AG09319 (cell line): ENCODE measurements at places on chromosomes 1 and 21.

DNA sequence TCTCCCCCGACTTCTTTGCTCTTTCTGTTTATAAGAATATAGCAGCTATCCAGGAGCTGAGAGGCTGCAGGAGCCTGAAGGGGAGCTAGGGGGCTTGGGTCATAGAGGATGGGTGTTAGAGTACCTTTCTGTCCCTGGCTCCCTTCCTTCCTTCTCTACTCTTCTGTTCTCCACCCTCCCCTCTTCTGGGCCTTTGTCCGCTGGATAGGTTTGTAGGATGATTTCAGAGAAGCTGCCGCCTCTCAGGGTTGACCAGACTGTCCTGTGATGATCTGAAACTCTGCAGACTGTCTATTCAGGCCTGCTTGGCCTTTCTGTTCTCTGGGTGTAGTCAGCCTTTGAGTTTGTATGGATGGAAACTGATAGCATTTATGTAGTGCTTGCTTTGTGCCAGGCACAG is 26.3 kb downstream of the PPFIA4 start:
- no peak for DNase-seq

DNA sequence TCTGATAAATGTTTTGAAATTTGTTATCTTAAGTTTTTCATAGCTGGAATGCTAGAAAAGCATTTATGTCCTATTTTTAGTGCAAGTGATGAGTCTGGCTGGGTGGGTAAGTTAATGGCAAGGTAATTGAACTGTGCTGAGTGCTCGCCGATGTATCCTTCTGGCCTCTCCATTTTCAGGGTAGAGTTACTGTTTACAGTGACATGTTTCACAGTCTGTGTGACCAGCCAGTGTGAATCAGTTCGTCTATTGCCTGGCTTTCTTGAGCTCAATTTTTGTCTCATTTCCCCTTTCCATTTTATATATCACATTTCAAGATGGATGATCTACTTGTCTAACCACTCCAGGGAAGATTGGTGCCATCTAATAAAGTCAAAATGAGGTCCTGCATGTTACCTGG is 44.1 kb downstream of the ITSN1 start:
- no peak for DNase-seq

GRCh38 chr1:113031171-113031933 is 41.6 kb upstream of the LRIG2 start:
- DNase-seq: no peak

DNA sequence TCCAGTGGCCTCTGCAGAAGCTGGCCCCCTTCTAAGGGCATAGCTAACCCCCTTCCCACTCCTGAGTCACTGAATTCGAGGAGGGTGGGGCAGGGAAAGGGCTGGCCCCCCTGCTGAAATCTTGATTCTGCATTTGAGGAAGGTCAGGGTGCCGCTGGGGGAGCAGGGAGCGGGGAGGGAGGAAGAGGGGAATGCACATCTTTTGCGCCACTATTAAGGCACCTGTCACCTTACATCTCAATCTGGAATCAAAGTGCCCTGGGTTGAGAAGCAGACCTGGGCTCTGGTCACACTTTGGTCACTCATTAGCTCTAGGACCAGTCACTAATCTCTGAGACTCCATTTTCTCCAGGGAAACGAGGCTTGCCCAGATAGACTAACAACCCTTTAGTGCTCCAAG is 62.0 kb downstream of the TOR1AIP2 start:
- DNase-seq: no peak

- DNase-seq: no peak
Observed at GRCh38 chr1:12521096-12521495, 96.9 kb downstream of the DHRS3 start.

DNA sequence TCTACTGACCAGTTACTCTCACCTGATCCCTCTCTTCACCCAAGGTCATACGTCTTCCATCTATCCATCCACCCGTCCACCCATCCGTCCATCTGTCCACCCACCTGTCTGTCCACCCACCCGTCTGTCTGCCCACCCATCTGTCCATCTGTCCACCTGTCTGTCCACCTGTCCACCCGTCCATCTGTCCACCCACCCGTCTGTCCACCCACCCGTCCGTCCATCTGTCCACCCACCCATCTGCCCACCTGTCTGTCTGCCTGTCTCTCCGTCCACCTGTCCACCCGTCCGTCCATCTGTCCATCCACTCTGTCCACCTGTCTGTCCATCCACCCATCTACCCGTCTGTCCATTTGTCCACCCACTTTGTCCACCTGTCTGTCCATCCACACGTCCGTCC is 11.8 kb upstream of the KIF26B start:
- DNase-seq: no peak

DNA sequence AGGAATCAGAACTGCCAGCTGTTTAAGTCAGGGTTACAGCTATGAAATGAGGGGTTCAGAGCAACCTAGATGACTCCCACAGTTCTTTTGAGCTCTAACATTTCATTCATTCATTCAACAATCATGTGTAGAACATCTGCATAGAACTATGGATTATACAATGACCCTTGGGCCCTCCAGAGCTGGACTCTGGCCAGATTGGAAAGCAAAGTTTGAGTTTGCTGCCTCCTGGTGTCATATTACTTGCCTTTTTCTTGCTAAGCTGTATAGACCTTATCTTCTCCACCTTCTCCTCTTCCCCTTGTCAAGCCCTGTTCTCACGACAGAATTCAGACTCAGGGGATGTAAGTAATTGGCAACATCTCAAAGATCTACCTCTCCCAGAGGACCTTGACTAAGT is 4.0 kb downstream of the CASQ2 start:
- DNase-seq: no peak

DNA sequence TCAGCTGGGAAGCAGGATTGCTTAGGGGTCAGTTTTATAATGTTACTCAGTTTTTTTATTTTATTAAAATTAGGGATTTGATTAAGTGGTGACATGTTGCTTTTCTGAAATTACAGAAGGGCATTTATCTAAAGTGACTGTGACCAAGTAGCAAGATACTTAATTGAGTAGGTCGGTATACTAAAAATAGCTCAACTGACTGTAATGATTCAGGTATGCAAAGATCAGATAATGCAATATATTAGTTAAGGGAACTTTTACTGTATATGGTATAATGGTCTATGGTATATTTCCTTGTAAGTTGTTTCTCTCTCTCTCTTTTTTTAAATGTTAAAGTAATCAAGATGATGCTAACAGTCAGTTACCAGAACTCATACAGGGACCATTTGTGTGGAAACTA is 26.2 kb downstream of the RLF start:
- no peak for DNase-seq

GRCh38 chr1:43454270-43455011 is 710 bp upstream of the HYI start:
- peak; percentile 60 for DNase-seq

- no peak for DNase-seq
Observed at GRCh38 chr1:187655104-187655503, 826.4 kb downstream of the PLA2G4A start.

- DNase-seq: no peak
Observed at GRCh38 chr1:237411621-237412020, 369.6 kb downstream of the RYR2 start.

GRCh38 chr1:56639211-56639610 is 5.9 kb upstream of the PRKAA2 start:
- no peak for DNase-seq

- DNase-seq: no peak
Observed at GRCh38 chr1:86775395-86775794, 71.0 kb downstream of the SH3GLB1 start.

DNA sequence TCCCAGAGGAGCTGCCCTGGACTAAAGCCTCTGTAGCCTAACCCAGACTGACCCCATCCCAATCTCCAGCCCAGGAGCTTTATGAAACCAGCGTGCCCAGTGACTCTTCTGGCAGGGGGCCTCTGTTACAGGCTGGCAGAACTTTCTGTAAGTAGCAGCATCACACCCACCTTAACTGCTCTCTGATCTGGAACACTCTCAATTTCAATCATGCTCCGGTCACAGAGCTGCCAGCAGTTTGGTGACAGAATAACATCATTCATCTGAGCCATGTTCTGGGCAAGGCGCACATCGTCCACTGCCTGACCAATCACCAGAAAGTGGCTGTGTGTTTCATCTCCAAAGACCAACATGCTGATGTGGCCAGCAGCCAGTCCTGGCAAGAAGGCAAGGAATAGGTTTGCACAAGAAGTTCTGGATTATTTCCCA is 14.7 kb downstream of the ADCY10 start:
- peak; percentile 10 for DNase-seq

DNA sequence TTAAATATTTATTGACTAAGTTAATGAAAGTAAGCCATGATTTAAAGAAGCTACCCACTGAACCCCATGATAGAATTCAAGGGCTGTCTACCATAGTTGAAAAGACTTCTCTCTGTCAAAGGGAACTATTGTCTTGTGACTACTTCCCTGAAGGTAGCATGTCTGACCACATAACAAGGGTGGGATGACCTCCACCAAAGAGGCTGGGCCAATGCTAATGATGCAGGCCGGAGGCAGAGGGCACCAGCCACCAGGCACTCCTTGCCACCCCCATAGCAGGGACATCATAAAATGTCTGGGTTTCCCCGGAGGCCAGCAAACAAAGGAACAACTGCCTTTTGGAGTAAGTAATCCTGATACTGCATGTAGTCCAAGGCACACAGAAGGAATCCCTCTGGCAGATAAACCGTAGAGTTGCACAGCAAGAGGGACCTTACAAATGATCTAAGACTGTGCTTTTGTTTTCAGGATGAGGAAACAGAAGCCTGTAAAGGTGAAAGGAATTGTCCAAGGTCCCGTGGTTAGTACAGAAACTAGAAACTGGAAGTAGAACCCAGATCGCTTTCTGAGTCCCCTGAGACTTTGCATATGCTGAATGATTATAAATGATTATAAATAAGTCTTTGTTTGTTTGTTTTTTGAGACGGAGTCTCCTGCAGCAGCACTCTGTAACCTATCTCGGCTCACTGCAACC is 33.5 kb upstream of the ITPKB start:
- no peak for DNase-seq

GRCh38 chr1:3377166-3377565 is 77.3 kb upstream of the ARHGEF16 start:
- DNase-seq: no peak

GRCh38 chr21:40200946-40201345 is 333.7 kb downstream of the PCP4 start:
- no peak for DNase-seq

DNA sequence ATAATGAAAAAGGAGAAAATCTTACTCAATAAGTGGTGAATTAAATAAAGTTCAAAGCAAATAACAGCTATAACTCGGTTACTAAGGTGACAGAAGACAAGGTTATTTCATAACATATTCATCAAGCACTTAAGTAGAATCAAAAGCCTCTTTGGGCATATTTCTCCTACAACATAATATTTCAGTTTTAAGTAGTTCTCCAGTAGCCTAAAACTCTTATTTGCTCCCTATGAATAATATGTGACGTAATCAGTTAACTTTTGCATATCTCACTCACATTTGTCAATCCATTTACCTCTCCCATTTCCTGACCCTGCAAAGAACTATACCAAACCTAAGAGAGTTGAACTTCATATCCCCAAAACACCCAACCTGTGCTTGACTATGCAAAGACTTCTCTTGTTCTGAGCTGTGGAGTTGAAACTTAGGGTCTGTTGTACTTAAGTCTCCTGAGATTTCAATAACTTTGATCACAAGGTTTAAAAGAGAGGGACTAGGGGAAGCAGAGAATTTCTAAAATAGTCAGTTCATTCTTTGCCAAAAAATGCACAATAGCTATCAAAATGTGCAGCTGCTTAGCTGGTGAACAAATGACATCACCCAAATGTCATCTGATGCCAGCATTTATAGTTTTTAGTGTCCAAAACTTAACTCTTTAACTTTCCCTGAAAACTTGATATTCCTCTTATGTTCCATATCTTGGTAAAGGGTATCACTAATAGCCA is 37.2 kb downstream of the TTLL7 start:
- no peak for DNase-seq

- no peak for DNase-seq
Observed at GRCh38 chr21:45064618-45065399, 9.6 kb upstream of the ADARB1 start.

DNA sequence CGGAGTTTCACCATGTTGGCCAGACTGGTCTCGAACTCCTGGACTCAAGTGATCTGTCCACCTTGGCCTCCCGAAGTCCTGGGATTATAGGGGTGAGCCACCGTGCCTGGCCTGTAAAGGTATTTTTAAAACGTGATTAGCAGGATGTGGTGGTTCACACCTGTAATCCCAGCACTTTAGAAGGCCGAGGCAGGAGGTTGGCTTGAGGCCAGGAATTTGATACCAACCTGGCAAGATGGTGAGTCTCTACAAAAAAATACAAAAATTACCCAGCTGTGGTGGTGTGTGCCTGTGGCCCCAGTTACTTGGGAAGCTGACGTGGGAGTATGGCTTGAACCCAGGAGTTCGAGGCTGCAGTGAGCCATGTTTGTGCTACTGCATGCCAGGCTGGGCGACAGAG is 43.3 kb upstream of the SOD1 start:
- DNase-seq: no peak

DNA sequence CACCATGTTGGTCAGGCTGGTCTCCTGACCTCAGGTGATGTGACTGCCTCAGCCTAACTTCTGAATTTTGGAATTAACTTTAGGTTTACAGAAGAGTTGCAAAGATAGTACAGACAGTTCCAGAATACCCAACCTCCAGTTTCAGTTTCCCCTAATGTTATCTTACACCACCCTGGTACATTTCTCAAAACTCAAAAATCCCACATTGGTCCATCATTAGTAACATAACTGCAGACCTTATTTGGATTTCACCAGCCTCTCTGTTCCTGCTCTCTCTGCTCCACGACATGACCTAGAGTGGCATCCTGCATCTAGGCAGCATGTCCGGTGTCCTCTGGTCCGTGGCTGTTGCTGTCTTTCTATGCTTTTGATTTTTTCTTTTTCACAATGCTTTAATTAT is 5.0 kb upstream of the ZC3H12A start:
- no peak for DNase-seq

DNA sequence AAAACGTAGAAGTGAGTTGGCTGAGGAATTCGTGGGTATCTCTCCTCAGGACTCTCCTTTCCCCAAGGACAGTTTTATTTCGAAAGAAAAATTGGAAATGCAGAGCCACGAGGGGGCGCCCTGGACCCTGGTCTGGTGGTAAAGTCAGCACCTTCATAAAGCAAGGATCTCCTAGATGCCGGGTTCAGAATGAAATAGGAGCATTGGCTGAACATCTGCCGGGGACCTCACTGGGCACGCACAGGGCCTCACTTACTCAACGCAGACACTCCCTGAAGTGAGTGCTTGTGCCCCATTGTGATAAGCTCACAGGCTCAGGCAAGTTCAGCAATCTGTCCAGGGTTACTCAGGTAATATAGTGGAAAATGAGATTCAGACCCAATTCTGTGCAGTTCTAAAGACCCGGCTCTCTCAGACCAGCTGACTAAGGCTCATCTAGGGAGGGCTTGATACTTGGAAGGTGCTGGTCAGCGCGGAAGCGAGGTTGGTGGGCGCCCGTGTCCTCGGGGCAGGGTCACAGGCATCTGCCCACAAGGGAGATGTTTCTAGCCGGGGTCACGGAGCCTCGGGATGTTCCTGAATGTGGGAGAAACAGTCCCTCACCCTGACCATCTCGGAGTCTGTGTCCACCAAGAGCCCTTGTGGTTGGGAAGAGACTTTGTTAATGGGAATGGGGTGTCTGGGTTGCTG is 55.7 kb upstream of the ETV3 start:
- DNase-seq: peak; percentile 12

GRCh38 chr1:10302416-10302815 is 92.0 kb downstream of the KIF1B start:
- DNase-seq: no peak

GRCh38 chr21:16302851-16303282 is 573.1 kb downstream of the USP25 start:
- no peak for DNase-seq

GRCh38 chr1:110671361-110671760 is 3.4 kb downstream of the KCNA3 start:
- DNase-seq: no peak
